ENCODE measurements at places on chromosomes 2 and 18. TPM values are rescaled to one million over a fixed set of nuclear protein-coding genes. Genes with fewer than 3 reads are reported as not detected.

GRCh38 chr2:31207790-31208189 is 9.5 kb downstream of the CAPN14 start:
- no peak for DNase-seq

GRCh38 chr18:46051731-46052461 is 20.2 kb downstream of the PSTPIP2 start:
- no peak for DNase-seq

GRCh38 chr2:201158111-201158929 is 24.6 kb upstream of the CASP10 start:
- DNase-seq, result peak; percentile 74

Gene DYNAP
- not detected for total RNA-seq

DNA sequence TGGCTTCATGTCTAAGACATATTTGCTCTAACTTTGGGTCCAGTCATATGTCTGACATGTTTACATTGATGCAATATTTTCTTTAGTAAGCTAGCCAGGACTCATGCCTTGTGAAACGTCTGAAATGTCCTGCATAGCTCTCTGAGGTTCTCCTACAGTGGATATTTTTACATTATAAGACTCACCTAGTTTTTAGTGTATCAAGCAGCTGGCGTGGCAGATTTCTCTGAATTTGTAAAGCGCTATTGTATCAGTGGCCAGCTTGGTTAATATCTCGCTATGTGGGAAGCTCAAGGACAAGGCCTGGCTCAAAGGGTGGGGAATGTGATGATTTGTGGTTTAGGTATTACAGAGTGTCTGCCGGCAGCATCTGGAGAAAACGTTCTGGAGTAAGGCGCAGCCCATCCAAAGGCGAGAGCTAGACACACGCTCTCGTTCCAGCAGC is 164.3 kb downstream of the LTBP1 start:
- DNase-seq, result no peak
